ENCODE measurements at places on chromosomes 6 and 20.

- no peak for DNase-seq
Observed at GRCh38 chr20:40274912-40275533, 414.0 kb downstream of the MAFB start.

DNA sequence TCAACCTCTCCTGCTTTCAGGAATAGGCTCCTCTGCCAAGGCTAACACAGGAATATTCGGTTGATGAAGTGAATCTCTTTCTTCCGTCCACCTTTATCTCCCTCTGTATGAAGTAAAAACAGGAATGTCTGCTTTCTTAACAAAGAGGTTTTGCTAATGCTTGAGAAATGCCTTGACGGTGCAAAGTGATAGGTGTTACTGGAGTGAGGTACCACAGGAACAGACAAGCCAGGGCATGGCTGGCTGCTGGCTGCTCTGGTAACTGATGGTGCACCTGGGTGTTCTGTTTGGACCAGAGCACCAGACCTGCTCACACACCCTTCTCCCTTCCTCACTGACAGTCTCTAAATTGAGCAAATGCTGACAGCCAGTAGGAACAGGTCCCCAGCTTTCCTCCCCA lies 174.0 kb upstream of the FBXL4 start:
- DNase-seq = no peak

DNA sequence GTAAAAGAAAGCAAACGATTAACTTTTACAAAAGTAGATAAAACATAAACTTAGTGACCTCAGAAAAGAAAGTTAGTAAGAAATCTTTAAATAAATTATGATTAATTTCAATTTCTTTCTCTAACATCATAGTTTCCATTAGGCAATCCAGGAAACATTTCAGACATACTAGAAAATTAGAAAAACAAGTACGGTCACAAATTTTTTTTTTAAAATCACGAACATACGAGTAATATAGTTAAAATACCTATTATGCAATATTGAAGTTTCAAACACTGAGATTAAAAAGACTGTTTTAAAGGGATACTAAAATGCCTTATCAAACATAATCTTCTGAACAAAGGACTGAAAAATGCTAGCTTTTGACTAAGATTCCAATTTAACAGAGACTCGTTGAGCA lies 26.2 kb downstream of the NOL7 start:
- DNase-seq = no peak

DNA sequence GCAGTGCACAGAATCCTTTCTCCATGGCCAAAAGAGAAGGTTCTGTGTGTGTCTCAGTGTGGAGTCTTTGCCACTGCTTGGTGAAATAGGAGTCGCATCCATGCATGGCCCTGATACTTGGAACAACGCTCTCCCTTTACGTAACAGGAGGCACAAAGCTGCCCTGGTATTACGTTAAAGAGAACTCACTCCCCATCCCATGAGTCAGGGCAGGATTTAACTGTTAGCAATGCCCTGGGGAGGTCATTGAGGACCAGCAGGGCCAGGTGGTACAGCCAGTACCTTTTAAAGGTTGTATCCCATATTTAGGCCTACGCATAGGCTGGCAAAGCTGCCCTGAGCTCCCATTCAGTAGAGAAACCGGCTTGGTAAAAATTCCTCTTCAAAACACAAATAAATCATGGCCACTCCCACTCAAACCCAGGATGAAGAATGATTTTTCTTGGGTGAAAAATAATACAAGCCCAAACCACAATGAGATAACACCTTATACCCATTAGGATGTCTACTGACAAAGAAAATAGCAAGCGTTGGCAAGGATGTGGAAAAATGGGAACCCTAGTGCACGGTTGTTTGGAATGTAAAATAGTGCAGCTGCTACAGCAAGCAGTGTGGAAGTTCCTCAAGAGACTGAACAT lies 37.1 kb downstream of the MYLK4 start:
- no peak for DNase-seq

DNA sequence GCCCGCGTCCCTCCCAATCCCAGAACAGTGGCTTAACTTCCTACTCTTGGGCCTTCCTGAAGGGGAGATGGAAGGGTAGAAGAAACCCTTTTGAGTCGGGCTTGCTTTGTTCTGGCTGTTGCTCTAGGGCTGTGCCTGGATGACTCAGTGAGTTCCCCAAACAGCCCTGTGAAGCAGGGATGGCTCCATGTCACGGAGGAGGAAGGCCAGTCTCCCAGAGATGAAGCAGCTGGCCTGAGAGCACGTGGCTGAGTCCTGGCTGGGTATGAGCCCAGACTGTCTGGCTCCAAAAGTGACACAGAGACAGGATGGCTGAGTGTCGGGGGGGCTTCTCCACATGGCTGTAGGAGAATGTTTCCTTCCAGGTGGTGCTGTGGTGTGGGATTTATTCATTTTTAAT lies 4.6 kb downstream of the SYTL3 start:
- no peak for DNase-seq

DNA sequence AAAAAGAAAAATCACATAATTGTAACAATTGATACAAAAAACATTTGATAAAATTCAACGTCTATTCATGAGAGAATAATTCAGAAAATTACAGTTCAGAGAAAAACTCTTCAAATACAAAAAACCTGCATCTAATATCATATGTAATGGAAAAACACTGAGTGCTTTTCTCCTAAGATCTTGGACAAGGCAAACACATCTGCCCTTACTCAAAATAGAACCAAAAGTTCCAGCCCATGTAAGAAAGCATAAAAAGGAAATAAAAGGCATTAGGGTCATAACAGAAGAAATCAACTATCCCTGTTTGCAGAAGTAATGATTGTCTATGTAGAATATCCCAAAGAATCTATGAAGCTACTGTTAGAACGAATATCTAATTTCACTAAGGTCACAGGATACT lies 721.4 kb downstream of the RFPL4B start:
- DNase-seq = no peak

DNA sequence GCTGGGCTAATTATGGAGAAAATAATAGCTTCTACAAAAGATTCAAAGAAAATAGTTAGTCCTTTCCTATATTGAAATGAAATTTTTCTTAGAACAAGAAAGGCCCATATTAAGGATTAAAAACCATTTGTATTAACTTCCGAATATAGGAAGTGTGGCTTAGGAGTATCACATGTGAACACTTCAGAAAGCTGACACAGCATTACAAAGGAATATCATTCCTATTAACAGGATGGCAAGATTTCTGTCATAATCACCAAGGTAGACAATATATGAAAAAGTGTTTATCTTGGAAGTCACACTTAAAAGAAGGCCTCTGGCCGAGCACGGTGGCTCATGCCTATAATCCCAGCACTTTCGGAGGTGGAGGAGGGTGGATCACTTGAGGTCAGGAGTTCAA lies 5.4 kb upstream of the LATS1 start:
- DNase-seq = no peak

DNA sequence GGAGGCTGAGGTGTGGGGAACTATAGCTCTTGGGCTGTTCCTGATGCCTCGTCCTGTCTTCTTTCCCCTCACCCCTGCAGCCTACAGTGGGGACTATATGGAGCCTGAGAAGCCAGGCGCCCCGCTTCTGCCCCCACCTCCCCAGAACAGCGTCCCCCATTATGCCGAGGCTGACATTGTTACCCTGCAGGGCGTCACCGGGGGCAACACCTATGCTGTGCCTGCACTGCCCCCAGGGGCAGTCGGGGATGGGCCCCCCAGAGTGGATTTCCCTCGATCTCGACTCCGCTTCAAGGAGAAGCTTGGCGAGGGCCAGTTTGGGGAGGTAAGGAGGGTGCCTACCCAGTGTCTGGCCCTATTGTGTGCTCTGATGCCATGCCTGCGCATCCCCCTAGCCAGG lies 11.5 kb upstream of the GTF2H4 start:
- DNase-seq = no peak

DNA sequence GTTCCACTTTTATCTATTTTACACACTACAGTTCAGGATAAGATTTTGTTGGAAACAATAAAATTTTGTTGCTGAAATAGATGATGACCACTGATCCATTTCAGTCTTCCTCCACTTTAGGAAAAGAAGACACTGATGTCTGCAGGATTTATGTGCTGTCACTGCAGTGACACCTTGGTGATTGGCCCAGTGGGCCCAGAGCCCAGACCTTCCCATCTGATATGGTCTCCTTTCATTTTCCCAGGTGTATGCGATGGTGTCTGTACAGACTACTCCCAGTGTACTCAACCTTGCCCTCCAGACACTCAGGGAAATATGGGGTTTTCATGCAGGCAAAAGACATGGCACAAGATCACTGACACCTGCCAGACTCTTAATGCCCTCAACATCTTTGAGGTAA lies 19.6 kb upstream of the ADGRF4 start:
- no peak for DNase-seq

DNA sequence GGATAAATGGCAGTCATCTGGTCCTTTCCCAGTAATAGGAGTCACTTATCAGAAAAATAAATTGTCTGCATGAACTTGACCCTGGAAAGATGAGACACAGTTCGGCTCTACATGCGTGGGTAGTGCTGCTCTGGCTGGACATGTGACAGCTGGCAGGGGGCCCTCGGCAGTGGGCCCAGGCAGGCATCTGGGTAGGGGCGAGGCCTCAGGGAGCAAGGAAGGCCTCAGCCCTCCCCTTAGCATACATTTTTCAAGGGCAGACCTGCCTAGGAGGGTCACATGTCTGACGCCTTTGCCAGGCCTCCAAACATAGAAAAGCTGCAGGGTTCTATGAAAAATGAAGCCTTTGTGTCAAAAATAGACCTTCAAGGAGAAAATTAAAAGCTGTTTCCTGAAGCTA lies 12.8 kb upstream of the ILRUN start:
- DNase-seq = no peak

DNA sequence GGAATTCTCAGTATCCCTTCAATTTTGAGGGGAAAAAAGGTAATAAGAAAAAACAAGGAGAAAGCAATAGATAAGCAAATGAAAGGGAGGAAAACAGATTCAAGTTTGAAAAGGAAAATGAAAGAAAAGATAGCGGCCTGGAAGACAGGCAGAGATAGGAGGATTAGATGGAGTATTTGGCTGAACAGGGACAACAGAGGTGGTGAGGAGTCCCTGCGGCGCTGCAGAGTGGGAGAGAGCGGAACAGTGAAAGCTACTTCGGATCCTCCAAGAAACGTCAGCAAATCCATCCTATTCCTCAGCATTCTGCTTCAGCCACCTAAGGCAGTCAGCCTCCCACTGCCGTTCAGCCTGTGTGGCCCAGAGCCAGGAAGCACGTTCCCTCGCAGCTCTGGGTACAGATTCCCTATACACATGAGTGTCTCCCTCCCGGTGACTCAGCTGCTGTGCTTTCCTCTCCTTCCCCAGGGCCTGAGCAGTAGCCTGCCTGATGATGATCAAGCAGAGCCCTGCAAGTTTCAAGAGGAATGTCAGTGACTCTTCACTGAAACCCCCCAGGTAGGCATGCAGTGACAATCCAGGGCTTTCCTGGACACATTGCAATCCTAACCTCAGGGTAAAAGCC lies 43.4 kb upstream of the CDYL start:
- DNase-seq = no peak

GRCh38 chr20:63795178-63795830 lies 35.8 kb downstream of the ZBTB46 start:
- no peak for DNase-seq

GRCh38 chr20:13141546-13141945 lies 79.5 kb upstream of the ISM1 start:
- no peak for DNase-seq

DNA sequence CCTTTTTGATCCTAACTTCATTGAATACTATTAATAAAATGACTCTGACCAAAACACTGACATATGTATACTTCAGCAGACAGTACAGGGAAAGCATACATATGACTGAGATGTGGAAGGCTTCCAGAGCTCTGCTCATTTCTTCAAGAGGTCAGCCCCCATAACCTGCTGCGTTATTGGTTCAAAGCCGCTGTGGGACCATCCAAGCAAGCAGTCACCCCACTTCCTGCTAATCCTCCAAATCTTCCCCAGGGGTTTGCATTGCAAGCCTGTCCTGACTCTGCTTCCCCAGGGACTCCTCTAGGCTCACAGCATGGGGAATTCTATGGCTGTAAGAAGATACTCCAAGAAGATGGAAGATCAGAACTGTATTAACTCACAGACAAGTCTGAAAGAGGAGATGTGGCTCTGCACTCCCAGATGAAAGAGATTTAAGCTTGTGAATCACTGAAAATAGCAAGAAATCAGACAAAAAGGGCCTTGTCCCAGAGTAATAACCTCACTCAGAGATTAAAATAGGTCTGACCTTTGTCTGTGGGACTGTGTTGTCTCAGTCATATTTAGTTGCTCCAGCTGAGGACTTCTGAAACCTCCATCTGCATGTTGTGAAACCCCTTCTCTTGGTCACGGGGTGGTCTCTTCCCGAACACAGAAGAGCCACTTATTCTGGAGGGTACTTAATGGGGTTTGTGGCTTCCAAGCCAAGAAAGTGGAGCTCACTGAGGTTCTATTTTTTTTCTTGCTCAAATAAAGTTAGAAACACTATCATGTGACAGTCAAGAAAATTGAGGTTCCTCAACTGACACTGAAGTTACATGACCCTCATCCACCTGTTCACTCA lies 101.5 kb upstream of the MARCKS start:
- no peak for DNase-seq

GRCh38 chr20:31698803-31699718 lies 23.6 kb downstream of the BCL2L1 start:
- no peak for DNase-seq

DNA sequence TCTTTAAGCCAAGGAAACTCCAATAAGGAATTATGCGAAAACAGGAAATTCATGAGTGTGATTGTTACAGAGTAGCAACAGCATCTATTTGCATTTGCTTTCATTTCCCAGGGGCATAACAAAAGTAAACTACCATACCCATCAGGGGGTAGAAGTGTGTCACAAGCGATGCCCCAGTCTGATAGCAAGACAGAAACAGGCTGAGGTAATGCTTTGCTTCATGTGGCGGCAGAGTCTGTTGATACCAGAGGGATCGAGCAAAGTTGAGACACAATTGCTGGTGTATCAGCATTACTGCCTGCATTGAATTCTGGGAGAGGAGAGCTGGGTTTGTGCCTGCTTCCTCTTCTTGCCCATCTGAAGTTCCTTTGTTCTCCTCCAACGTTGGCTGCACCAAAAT lies 51.2 kb upstream of the LYRM2 start:
- DNase-seq = no peak

DNA sequence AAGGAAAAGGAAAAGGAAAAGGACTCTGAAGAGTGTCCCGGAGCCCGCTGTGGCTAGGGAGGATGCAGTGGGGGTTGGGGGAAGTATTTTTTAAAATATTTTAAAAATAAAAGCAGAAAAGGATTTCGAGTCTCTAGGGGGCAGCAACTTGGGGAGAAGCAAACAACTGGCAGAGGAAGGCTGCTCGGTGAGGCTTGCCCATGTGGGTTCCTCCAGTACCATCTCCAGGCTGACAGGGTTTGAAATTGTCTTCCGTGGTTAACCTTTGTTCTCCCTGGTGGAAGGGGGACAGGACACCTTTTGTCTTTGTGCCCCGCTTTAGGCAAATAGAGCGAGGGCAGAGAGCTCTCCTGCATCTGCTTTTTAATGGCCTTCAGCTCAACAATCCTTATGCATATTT lies 60.4 kb upstream of the SNX9 start:
- DNase-seq = no peak

DNA sequence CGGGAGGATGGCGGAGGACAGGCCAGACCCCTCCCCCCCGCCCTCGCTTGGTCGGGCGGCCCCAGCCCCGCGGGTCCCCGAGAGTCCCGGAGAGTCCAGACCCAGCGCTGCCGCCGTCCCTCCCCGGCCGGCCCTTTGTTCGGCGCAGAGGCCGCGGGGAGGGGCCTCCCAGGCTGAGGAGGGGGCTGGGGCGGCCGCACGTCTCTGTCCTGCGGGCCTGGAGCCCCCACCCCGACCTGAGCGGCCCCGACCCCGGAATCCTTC lies 806 bp downstream of the KCNQ2 start:
- DNase-seq = no peak

- DNase-seq = no peak
Observed at GRCh38 chr6:157966589-157966977, 15.1 kb upstream of the SYNJ2 start.

Measured in stimulated activated CD4-positive, alpha-beta T cell treated with anti-CD3 and anti-CD28 coated beads, Interleukin-2, amount 100 ng/mL, for 24 hours (primary cell).